ENCODE measurements at places on chromosomes 7 and 10.

DNA sequence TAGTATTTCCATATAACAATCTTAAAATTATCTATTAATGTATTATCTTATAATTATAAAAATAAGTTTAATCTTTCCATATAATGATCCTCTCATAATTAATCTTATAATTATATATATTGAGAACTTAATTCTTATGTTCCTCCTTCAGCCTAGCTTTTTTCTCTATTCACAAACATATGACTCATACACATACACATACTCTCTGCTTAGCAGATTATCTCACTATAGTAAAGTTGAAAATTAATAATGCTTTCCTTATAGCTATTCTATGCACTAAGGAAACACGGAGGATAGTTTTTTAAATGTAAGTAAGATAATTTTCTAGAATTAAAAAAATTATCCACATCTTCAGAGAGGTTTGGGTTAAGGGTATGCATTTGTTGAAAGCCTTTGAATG lies 47.7 kb upstream of the ITGB8 start:
- no peak for DNase-seq

GRCh38 chr7:732094-732541 lies 5.0 kb upstream of the PRKAR1B start:
- peak; percentile 98 for DNase-seq

GRCh38 chr7:103821092-103821491 lies 168.4 kb downstream of the RELN start:
- DNase-seq: no peak

- no peak for DNase-seq
Observed at GRCh38 chr7:98808751-98809460, 60.9 kb downstream of the TMEM130 start.

GRCh38 chr10:74705358-74705980 lies 120.9 kb upstream of the KAT6B start:
- DNase-seq: peak; percentile 65

DNA sequence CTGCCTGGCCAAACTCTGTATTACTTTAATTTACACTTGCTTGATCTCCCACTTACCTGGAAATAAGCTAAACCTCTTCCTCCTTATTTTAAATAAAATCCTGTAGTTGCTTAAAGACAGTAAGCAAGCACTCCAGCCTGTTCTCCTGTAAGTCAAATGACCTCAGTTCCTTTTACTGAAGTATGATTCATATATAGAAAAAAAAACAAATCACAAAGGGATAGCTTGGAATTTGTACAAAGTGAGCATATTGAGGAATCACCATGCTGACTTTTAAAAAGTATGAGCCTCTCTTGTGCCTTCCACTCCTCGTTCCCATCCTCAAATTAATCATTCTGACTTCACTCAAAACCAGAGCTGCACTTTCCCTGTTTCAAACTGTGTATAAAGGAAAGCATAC lies 52.0 kb downstream of the C10orf90 start:
- no peak for DNase-seq

- no peak for DNase-seq
Observed at GRCh38 chr10:133141958-133142340, 18.1 kb upstream of the KNDC1 start.

- peak; percentile 49 for DNase-seq
Observed at GRCh38 chr7:151689196-151689971, 169.7 kb upstream of the RHEB start.

DNA sequence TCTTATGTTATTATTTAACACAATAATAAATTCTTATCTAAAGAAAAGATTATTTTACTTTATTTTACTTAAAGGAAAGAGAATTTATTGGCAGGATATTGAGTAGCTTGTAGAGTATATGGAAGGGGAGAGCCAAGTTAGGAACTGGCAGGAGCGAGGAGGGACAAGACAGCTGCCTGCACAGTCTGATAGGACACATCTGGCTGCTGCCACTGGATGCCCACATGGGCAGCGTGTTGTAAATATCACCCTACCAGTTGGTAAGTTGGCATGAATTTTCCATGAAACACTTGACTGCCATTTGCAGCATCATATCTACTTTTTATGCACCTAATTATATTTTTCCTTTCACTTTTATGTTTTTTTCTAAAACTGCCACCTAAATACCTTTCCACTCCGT lies 19.6 kb downstream of the SRI start:
- DNase-seq: peak; percentile 3

DNA sequence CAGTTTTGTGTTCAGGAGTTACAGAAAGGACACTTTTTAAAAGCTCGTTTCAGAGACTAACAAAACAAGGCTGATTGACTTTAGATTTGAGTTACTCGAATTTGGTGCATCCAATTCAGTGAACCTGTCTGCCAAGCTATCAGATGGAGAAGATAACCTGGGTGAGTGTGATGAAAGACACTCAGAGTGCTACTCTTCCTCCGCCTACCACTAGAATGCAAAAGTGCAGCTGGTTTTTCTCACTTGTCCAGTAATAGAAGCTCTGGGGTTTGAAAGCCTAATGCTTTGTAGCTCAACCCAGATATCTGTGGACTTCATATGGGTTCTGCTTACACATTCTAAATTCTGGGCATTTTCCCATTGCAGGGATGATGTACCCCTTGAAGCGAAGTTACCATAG lies 82.8 kb upstream of the NPY start:
- DNase-seq: no peak

- DNase-seq: no peak
Observed at GRCh38 chr10:122786269-122786668, 59.4 kb downstream of the CUZD1 start.

GRCh38 chr7:977326-978048 lies 2.1 kb upstream of the COX19 start:
- DNase-seq: no peak

GRCh38 chr7:92557808-92558362 lies 29.3 kb downstream of the RBM48 start:
- no peak for DNase-seq

- DNase-seq: no peak
Observed at GRCh38 chr7:127799535-127800305, 147.7 kb downstream of the SND1 start.

- DNase-seq: no peak
Observed at GRCh38 chr10:79316671-79317431, 30.4 kb upstream of the PPIF start.

DNA sequence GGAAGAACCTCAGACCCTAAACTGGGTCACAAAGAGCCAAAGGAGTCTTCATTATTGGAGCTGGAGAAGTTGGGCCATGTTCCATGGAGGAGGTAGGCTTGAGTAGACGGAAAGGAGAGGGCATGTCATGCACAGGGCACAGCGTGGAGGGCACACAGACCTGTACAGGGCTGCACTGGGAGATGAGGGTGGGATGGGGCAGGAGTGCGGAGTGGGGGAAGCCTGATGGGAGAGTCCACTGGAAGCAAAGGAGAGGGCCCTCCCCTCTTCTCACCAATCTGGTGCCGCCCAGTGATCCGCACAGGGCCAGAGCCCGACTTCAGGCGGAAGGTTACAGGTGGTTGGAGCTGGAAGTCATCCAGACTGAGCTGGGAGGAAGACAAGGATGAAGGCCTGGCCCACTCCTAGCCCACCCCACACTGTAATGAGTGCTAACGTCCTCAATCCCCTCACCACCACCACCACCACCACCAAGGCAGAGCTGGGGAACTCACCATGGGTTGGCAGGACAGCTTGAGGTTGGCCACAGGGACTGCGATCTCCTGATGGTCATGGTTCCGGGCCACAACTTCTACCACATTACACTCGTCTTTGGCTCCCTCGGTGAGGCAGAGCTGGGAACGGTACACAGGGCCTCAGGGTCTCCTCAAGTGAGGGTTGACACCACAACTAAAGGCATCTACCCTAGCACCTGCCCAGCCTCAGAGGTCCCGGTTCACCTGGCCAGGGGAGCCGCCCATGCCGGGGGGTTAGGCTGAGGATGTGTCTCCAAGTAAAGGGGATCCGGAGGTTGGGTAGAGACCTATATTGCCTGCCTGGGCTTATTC lies 1.0 kb downstream of the NPM3 start:
- DNase-seq: no peak

GRCh38 chr7:12721286-12721830 lies 33.9 kb downstream of the ARL4A start:
- no peak for DNase-seq

GRCh38 chr7:98802781-98803110 lies 67.1 kb downstream of the TMEM130 start:
- no peak for DNase-seq

- DNase-seq: no peak
Observed at GRCh38 chr7:82185443-82185842, 258.1 kb downstream of the CACNA2D1 start.

DNA sequence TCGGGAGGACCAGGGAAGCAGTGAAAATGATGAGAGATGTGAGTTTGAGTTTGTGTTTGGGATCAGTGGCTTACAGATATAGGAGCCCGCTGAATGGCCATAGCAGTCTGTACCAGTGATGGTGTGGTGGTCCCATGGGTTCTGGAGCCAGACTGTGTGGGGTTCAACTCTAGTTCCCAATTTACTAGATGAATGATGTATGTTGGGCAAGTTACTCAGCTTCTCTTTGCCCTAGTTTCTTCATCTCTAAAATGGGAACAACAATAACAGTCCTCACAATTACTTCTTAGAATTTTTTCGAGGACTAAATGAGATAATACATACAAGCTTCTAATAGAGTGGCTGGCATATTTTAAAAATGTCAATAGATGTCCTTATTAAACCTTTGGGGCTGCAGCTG lies 184.4 kb downstream of the WNT2 start:
- no peak for DNase-seq

DNA sequence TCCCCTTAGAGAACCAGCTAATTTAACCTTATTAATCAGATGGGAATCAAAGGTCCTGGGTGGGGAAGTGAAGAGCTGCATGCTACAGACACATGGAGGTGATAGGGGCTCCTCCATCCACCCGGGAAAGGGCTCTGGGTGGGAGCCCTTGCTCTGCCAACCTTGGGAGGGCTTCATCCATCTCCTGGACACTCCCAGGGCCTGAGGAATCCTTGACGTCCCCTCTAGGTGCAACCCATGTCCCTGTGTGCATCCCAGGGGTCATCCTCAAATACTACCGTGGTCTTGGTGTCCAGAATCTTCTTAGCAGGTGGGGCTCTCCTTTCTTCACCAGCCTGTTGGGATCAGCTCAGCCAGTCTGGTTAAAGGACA lies 55.4 kb upstream of the IGFBP3 start:
- no peak for DNase-seq
